Iris pigment epithelial cell (primary cell): ENCODE measurements at places on chromosomes 5 and 9.

DNA sequence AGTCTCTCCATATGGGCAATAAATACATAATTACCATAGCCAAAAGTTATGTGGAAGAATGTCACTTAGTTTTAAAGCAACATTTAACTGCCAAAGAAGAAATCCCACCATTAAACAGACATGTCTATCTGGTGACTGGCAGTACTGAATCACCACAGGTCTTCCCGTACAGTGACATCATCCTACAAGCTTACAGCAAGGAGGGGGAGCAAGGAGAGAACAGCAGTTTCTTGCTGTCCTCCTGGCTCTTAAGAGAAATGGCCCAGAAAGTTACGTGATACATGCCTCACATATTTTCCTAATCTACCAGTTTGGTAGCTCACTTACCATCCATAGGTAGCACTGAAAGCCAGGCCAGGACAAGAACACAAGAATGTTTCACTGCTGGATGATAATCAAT is 671.0 kb downstream of the DMRTA1 start:
- peak; percentile 47 for DNase-seq

DNA sequence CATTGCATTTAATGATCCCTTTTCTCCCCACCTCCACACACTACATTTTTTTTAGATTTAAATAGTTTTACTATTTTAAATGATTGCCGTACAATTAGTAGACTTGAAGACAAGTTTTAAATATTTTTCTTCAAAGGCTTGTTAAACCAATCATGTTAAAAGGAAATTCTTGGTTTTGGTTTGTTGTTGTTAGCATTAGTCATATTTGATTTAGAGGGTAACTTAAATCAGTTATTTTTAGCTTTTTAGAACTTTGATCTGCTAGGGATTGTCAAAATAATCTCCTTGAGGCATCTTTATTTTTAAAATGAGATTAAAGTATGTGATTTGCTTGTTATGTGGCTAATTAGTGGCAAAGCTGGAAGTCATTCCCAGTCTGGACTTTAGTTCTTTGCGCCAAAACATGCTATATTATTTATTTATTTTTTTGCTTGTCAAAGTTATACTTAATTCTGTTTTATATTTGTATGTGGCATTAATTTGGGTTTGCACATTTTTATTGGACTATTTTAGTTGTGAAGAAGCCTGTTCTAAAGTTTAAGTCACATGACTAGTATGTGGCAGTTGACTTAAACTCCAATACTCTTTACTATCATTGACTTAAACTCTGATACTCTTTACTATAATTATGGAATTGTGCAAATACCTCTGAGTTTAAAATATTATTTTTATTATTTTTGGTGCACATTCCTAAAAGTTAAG is 14.7 kb downstream of the ITGA1 start:
- no peak for DNase-seq

DNA sequence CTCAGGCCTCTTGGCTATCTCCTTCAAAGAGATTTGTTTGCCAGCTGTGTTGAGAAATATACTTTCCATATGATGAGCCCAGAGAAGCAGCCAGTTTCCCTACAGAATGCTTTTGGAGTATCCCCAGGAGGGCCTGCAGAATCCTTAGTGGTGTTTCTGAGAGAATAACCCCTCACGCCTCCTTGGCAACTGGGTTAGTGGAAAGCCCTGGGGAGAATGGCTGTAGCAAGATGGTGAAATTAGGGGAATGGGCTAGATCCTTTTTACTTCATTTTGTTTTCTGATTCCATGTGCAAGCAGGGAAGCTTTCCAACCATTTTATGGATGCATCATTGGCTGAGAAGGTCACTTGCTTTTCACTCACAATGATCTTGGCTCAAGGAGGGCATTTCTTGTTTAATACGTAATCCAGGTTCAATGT is 364.6 kb downstream of the DMRT2 start:
- no peak for DNase-seq

DNA sequence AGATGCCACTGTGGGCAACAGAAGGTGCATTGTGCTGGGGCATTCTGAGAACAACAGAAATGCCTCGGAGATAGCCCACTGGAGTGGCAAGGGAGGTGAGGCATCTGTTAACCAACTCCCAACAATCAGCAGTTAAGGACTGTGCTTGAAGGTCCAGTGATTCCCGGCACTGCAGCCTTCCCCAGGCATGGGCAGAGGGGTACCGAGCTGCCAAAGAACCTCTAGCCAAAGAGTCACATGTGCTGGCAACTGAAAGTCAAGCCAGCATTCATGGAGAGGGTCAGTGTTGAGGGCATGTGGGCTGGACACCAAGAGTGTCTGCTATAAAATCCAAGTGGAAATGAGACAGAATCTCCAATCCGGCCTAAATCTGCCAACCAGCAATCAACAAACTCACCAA is 149.6 kb downstream of the ASTN2 start:
- DNase-seq = no peak

- DNase-seq = no peak
These were observed 263.9 kb downstream of the SAXO1 start for GRCh38 chr9:18768951-18769622.

DNA sequence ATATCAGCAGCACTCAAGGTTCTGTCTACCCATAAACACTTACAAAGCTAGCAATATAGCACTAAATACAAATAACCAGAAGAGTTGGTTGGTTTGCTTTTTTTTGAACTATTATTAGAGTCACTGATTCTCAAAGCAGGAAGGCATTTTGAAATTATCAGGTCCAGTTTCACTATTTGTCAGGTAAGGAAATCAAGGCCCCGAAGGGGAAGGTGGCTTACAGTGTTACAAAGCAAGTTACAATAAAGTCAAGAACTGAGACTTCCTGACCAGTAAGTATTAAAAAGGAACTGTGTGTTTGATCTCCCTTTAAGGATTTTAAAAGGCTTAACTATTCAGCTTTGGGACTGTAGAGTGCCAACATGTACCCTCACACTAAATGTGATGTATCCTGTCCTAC is 10.8 kb downstream of the C5orf15 start:
- no peak for DNase-seq

DNA sequence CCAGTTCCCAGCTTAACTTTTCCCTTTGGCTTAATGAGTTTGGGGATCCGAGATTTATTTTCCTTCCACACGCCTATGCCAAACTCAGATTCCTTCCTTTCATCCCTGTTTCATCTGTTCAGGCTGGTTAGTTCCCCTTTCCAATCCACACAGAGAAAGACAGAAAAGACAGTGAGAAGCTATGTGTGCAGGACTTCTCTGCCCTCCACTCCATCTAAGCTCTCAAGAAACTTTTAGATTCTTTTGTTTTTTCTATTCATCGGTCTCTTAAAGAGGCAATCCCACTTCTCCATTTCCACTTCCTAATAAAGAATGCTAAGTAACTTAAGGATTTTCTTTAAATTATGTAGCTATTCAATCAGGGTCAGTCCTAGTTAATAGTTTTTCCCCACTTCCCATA is 11.2 kb downstream of the ITGA1 start:
- no peak for DNase-seq

DNA sequence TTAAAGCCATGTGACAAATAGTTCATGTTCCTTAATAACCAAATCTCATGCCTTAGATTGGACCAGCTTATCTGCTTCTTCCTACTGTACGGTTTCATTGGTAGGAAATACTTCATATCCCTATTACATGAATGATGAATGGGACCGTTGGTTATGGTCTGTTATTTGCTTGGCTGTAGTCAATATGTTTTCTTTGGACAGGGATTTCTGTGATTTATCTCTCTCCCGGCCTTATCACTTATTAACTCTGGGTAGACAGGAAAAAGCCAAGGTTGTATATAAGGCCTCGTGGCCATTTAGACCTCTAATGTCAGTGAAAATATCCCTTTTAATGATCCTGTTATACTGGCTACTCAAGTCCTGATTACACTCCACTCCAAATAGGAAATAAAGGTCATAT is 330.6 kb downstream of the EBF1 start:
- DNase-seq = no peak
